ENCODE measurements at places on chromosomes 5 and 9.

- DNase-seq, result no peak
Measured at GRCh38 chr5:99386406-99387077, 457.7 kb upstream of the CHD1 start.

- no peak for DNase-seq
Measured at GRCh38 chr5:126066836-126067235, 356.4 kb upstream of the GRAMD2B start.

DNA sequence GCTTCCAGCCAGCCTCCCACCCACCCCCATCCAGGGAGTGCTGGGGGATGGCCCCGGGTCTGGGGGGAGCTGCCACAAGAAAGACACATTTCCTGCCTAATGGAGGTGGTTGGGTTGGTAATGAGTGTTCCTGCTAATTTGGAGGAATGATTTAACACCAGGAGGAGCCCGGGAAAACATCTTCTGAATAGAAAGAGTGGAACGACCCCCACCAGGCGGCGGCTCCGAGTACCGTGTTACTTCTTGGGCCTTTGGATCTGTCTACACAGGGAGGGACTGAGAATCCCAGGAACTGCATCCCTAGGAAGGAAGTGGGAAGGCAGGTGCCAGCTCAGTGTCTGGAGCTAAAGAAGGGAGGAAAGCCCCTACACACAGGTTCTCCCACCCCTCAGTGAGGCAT, 64.6 kb downstream of the TSPAN17 start:
- DNase-seq, result no peak

GRCh38 chr5:156326718-156327259, at the start of gene SGCD:
SGCD (plus strand) TSS chr5:156327164.
- no peak for DNase-seq

GRCh38 chr9:124329206-124329792, 71.5 kb downstream of the NEK6 start:
- no peak for DNase-seq

- no peak for DNase-seq
Measured at GRCh38 chr5:135353952-135354721, 44.9 kb downstream of the MACROH2A1 start.

Measured in AML-193 (cell line).